CD4-positive, alpha-beta T cell treated with Interleukin-6 for 4 hours (primary cell): ENCODE measurements at places on chromosomes 1 and 21.
A peak's percentile ranks its signal among the peaks of the same experiment; 100 is the strongest.

GRCh38 chr21:15928196-15928595 is 198.4 kb downstream of the USP25 start:
- no peak for DNase-seq

GRCh38 chr1:94998114-94998513 is 71.2 kb upstream of the CNN3 start:
- DNase-seq = no peak

- DNase-seq = no peak
These were observed 4.6 kb upstream of the UMODL1 start for GRCh38 chr21:42066521-42066920.

- DNase-seq = no peak
These were observed 4.5 kb downstream of the ATXN7L2 start for GRCh38 chr1:109488201-109488600.

- DNase-seq = no peak
These were observed 23.4 kb downstream of the ZNF678 start for GRCh38 chr1:227586733-227587132.

DNA sequence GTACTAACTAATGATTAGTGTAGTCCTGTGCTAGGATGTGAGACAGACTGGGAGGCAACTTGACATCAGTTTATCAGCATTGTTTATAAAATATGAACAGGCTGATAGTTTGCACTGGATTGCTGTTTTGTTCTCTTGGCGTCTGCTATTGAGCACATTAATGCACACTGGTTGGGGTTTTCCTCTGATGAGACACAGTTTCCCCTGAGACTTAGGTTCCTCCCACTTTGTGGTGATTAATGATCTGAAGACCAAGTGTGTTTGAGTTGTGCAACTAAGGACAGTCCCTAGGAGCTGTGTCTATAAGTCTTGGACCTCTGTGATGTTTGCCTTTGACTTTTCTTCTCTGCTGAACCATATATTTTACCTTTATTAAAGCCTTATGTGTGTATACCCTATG is 1015.4 kb downstream of the AMY1C start:
- no peak for DNase-seq

DNA sequence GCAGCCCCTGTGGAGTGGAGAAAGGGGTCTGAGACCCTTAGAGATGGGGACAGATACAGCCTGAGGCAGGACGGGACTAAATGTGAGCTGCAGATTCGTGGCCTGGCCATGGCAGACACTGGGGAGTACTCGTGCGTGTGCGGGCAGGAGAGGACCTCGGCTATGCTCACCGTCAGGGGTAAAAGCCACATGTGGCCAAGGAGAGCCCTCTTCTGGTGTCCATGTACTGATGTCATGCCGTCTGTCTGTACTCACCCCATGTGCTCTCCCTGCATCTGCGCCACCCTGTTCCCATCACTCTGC is 84.7 kb downstream of the OBSCN start:
- no peak for DNase-seq

- DNase-seq = no peak
These were observed 286.0 kb upstream of the DEPDC1 start for GRCh38 chr1:68782890-68783289.

DNA sequence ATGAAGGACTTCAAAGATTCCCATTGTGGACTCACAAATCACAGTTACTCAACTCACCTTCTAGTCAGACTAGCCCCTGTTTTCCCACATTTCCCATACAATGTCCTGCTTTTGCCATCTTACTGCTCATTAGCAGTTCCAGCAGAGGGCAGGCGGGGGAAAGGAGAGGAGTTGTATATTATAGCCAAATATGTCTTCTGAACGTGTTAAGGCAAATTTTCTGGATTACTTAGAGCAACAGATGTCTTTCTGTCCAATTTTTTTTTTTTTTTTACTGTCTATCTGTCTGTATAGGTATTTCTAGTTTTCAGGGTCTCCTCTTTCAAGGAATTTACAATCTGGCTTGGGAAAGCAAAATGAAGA is 29.9 kb upstream of the DDAH1 start:
- no peak for DNase-seq

GRCh38 chr21:37437376-37438080 is 71.0 kb downstream of the DYRK1A start:
- DNase-seq = no peak

- peak; percentile 77 for DNase-seq
These were observed 37.0 kb upstream of the PARP1 start for GRCh38 chr1:226444901-226445300.

GRCh38 chr1:219333626-219334025 is 159.9 kb downstream of the LYPLAL1 start:
- no peak for DNase-seq

DNA sequence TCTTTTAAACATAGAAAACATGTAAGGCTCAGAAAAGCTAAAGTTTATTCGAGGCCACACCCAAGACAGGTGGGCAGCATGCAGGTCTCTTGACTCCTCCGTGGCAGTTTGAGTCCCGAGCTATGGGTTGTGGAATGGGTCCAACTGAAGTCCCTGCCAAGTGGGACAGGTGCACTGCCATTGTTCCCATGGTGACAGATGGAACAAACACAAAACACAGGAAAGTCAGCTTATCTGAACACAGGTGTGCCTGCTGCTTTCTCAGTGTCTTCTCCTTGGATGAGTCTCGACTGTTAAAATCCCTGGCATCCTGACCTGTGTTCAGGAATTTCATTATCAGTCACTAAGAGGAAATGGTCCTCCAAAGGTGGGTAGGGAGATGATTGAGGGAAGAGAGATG is 99.0 kb upstream of the RAB4A start:
- DNase-seq = no peak

DNA sequence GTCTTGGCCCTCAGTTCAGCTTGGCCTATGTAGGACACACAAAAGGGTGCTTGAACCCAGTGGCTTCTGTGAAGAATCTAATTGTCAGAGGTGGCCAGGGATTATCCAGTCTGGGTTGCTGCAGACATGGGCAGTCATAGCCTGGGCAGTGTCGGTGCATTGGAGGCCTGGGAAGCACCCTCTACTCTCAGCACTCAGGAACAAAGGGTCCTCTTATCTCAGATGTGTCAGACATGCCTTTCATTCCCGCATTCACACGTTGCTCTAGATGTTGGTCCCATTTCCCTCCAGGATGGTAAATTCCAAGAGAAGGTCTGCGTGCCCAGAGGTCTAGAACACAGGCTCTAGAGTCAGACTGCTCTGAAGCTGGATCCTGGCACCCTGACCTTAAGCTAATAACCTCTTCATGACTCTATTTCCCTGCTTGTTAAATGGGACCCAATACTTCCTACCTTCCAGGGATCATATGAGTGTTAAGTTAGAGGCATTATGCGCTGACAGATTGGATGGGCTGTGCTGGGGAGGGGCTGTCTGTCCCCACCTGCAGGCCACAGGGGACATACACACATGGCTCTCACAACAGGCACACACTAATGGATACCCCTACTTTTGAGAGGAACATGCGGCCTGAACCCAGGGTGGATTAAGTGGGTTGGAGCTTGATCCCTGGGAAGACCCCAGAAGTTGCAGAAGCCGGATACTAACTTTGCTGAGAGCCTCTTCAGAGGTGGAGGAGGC is 16.5 kb upstream of the EDN2 start:
- DNase-seq = no peak

DNA sequence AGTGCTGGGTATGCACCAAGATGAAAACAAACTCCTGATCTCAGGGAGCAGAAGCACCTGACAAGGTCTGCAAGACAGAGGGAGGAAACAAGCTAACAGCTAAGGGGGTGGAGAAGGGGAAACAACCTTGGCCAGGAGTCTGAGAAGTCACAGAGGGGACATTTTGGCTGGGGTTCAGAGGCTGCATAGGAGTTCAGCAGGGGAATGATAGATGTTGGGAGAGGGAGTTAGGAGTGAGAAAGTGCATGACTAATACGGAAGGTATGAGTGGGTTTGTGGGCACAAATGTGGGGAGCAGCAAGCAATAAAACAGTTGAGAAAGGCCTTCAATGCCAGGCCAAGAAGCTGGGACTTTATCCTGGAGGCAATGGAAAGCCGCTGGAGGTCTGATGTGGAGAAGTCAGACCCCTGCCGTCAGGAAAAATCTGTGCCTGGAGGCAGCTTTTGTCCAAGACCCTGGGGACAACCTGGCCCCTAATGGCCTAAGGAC is 16.4 kb downstream of the EPHA2 start:
- DNase-seq = no peak

DNA sequence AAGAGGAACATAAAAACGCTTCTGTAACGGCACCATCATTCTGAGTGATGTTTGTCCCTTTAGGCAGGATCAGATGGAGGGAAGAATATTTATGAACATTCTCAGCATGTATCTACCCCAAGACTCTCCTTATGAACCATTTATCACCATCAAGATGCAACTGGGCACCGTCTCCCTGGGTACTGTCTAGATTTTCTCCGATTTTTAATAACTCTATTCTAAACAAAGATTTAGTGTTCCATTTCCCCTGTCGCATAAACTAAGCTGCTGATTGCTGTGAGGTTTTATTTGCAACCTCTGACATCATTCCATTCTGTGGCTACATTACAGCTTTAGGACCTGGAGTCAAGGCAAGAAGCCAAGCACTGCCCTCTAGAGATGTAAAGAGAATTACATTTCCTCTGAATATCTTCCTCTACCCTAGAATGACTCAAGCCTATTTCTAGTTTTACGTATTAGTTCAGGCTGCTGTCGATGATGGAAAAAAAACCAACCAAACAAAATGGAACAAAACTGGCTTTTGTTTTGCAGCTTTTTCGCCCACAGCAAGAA is 130.1 kb upstream of the MAP1LC3C start:
- DNase-seq = no peak

DNA sequence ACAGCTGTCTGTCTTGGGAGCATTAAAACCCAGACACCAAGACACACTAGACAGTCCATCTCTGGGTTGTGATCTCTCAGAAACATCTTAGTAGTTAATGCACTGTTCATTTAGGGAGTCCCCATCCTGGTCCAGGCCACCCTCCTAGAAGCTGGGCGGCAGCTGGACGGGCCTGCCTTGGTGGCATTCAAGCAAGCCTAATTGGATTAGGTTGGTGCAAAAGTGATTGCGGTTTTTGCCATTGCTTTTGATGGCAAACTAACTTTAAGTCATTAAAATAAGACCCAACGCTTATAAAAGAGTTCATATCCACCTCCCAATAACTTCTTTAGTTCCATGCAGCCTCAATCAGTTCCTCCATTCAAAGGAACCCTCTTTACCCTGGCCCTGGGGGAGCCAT is 21.7 kb downstream of the ATP5PO start:
- no peak for DNase-seq

DNA sequence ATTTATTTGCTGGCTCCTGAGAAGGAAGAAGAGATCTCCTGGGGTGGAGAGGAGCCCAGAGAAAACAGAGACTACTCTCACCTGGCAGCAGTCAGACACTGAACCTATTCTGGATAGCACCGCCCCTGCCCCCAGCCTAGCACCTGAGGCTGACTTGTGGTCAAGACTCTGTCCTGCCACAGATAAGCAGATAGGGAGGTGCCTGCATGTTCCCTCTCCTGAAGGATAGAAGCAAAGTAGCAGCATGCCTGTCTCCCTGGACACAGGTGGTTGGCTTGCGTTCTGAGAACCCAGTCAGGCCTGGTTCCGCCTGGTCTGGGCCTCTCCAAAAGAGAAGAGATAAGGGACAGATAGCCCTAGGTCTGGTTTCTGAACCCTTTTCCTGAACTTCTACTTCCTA is 1.3 kb upstream of the EFNA3 start:
- no peak for DNase-seq

DNA sequence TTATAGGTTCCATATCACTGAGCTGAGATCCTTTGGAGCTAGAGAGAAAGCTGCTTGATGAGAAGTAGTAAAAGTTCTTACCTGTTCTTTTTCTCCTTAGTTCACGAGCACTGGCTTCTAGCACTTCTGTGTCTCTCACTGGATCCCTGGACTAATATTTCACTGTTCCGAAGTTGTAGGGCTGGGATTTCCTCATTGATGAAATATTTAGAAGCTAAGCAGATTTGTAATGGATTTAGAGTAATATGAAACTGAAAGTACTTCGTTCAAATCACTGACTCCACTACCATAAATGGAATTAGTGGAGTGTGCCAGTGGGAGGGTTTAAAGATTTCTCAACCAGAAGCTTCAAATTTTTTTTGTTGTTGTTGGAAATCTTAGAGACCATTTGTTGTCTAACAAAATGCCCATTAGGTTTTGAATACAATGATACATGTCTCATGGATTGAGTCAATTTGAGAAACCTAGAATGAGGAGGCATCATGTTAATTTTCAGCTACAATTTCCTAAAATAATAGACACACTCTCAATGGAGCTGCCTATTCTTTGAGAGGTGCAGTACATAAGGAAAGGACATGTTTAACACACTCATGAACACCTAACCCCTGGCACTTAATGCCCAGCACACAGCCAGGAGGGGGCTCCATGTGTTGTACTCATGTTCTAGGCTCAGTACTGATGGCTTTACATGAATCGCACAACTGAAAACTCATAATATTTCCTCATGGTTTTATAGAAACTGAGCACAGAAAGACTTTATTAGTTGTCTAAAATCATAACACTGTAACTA is at the start of gene GBP1:
Gene GBP1, minus strand, starts transcription at position 130 of the 790 bp plus-strand sequence. CDS start 1,974 bp downstream, outside the sequence.
- DNase-seq = peak; percentile 19

DNA sequence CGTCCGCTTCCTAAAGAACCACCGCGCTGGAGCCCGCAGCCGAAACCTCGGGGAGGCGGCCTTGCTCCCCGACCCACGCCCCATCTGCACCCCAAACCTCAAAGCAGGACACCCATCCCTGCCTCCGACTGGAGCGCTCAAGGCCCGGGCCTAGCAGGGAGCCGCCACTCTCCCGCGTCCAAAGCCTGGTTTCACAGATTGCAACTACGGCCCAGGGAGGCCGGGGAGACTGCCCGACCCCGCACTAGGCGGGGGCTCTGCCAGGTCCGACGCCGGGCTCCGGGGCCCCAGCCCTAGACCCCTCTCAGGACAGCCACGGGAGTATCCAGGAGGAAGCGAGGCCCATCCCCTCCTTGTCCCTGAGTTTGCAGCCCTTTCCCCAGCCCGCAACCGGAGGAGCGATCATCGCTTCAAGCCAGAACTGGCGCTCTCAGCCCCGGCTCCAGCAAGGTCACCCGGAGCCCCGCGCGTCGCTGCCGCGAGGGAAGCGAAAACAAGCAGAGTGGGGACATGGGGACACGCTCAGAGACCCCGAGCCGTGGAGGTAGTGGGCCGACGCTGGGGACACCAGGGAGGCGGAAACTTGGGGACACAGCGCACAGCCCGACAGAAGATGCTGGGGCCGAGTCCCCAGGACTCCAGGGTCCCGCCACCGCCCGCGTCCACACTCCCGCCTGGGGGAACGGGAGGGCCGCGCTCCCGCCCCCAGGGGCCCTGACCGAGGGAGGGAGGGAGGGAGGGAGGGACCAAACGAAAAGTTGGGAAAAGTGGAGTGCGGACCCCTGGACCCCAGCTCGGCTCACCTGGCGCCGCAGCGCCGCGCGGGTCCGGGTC is 433 bp downstream of the TMEM200B start:
- no peak for DNase-seq

GRCh38 chr1:240021709-240022108 is 70.0 kb upstream of the FMN2 start:
- no peak for DNase-seq

DNA sequence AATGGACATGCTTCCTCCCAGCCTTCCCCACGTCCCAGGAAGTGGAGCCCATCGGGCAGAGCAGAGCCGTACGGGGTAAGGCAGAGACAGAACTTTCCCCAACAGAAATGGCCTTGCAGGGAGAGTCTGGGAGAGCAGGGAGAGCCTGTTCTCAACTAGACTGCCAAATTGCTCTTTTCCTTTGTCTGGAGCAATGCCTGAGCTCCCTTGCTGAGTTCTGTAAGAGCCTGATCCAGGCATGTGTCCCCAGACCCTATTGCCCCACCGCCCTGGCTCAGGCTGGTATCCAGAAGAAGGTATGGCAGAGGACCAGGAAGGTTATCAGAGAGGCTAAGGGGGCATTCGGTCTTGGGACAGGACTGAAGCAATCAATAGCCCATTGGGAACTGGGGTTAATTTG is 79.9 kb downstream of the TMEM53 start:
- no peak for DNase-seq

- no peak for DNase-seq
These were observed 132.1 kb upstream of the EDN2 start for GRCh38 chr1:41616563-41616962.
